ENCODE measurements at places on chromosomes 4 and X.
A peak's percentile ranks its signal among the peaks of the same experiment; 100 is the strongest.

- no peak for DNase-seq
These were observed 88.2 kb downstream of the SCD5 start for GRCh38 chr4:82710197-82710929.

DNA sequence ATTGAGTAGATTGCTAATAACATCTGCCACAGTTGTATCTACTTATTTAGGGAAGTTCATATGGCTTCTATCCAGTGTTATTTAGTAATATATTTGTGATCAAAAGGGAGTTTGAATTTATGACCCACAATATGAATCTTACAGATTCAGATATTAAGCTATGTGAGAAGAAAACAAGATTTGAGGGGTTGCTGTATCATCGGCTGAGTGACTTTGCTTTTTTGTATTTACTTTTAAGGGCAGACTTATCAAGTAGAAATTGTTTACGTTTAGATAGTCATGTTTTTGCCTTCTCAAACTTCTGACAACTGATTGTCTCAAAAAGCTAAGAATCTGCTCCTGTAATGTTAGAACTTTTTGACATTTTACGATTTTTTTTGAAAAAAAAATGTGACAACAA, 17.2 kb upstream of the DCK start:
- no peak for DNase-seq

- DNase-seq = peak; percentile 42
These were observed 1.1 kb downstream of the HCFC1 start for GRCh38 chrX:153970357-153971123.

DNA sequence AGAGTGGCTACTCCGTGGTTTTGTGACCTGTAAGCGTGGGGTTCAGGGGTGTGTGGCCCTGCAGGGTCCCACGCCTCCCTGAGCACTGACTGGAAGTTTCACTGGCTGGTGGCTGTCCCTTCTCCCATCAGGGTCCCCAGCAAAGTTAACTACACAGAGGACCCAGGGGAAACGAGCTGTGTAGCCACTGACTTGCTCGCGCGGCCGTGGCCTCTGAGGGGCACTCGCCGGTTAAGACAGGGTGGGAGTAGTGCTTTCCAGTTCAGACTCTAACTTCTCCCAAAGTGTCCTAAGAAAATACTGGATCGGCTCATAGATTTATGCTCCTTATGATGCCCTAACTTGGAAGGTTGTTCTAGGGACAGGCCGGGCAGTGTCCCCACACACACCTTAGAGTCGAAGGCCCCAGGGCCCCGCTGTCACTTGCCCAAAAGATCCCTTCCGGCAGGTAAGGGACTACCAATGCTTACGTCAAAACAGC, 28.2 kb downstream of the NELFA start:
- no peak for DNase-seq

GRCh38 chr4:106334741-106335470, 18.6 kb downstream of the AIMP1 start:
- DNase-seq = no peak

DNA sequence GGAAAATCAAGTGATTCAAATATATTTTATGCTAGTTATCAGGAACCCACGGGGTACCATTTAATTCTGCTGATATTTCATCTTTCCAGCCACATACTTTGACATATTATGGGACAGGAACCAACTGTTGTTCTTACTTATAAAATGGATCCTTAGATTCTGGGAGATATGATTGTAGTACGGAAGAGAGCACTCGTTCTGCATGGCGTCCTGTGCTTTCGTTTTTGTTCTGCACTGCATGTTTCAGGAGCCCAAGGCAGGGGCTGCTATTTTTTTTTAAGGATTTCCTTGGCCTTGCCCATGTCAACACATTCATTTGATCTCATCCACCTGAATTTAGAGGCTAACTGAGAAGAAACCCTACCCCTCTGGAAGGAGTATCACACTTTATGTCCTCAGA, 245.5 kb upstream of the TLL1 start:
- no peak for DNase-seq

DNA sequence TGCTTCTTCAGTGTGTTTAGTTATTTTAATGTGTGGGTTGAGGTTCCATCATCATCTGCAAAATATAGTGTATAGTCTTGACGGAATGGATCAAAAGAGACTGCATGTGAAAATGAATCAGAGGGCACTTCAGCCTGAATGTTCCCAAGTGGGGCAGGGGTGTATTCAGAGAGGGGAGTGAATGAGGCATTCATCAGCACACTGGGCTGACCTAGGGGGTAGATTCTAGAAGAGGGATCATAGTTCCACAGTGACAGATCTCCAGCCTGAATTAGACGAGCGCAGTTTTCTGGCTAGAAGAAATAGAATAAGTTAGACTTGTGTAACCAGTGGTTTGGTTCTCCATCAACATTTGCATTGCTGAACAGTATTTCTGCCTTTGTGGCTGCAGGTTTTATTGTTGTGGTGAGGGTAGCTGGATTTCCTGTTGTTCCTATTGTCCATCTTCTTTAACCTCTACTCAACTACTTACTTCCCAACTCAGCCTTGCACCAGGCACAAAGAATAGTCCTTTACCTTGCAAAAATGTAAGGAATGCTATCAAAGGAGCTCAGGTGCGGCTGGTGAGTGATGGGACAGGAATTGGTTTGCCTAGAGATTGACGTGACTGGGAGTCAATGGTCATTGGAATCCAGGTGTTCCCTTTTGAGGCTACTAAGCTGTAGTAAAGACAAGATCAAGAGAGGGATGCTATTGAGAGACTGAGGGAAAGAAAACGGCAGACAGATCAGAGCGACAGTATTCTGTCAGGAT, 50.9 kb downstream of the NAP1L5 start:
- DNase-seq = no peak

GRCh38 chr4:149882251-149882650, 66.6 kb upstream of the IQCM start:
- no peak for DNase-seq

GRCh38 chr4:3411676-3412075, 30.1 kb upstream of the HGFAC start:
- no peak for DNase-seq

- DNase-seq = no peak
These were observed 22.9 kb upstream of the GABRQ start for GRCh38 chrX:152614791-152615190.

DNA sequence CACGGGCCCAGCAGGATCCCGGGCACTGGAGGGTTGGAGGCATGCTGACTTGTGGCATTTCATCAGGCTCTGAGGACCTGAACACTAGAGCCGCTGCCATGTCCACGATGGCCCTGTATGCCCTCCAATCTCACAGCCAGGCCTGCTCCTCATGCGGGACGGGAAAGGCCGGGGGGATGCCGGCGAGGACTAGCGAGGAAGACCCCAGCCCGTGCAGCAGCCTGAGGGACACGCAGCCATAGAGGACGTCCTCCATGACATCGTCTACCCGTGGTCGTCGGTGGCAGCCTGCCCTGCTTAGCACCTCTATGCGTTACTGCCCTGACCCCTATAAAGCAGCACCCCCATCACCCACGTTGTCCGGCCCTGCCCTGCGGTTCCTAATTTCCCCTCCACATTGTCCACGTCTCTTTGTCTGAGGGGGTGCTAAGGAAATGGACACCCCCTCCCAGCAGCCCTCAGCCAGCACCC, 32.6 kb downstream of the HMX1 start:
- DNase-seq = peak; percentile 4

- DNase-seq = no peak
These were observed 5.0 kb downstream of the RBM3 start for GRCh38 chrX:48579259-48579658.

DNA sequence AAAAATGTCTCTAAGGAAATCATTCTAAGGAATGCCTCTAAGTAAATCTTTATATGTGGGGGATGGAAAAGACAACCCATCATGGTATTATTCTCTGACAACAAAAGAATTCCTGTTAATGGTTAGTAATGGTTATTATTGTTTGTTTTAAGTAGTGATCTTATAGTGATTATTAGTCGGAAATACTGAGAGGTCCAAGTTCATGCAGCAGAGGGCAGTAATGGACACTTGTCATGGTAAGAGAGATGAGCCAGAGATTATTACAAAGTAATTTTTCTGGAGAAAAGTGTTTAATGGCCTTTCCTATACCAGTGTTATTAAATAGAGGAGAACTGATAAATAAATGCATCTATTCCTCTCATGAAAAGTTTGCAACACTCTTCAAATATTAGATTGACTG, 8.1 kb upstream of the DKK2 start:
- peak; percentile 22 for DNase-seq

DNA sequence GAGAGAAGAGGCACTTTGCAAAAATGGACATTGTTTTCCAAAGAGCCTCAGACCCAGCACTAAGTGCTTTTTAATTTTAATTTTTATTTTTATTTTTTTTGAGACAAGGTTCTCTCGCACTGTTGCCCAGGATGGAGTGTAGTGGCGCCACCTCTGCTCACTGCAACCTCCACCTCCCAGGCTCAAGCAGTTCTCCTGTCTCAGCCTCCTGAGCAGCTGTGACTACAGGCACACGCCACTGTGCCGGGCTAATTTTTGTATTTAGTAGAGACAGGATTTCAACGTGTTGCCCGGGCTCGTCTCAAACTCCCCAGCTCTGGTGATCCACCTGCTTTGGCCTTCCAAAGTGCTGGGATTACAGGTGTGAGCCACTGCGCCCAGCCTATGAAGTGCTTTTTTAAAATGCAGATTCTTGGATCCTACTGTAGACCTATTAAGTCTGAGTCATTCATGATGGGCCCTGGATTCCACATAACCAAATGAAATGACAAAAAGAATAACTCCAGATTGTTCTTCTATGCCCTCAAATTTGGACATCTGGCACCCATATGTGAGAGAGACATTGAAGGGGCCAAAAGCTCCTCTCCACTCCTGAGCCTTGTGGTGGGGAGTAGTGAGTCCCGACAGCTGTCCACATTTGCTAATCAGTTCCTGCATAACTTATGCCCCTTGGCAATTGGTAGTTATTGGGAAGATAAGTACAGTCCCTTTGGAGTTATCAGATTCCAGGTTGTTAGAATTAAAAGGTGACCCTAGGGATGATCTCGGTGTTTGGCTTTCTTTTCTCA, 3.6 kb downstream of the NOCT start:
- no peak for DNase-seq

DNA sequence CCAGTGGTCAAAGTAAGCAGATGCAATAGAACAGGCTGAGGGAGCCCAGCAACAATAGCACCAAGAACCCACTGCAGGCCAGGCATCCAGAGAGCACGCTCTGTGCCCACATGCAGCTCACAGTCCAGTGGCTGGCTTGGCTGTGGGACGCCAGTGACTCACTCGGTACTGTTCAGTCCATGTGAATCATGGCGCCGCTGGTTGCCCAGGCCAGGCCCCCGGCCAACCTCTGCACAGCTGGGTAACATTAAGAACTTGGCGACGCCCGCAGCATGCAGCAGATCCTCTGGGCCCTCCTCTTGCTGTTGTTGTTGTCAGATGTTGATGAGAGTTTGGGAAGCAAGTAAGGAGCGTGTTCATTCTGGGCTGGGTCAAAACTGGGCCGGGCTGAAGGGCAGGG, 60.5 kb downstream of the MSX1 start:
- DNase-seq = no peak

DNA sequence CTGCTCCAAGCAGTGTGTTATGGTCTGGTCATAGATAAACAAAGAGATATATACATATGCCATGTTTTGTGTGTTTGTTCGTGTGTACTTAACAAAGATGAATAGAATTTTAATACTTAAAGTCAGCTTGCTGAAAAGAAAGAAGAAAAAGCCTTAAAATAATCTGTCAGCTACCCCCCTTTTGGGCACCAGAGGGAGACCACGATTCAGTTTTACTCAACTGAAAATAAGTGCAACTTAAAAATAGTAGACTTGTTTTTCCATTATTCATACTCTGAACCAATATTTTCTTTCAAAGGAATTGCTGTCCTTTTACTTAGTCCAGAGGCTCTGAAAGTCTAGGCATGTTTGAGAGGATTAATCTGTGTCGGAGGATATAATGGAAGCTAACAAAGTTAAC, 181.7 kb upstream of the AGTR2 start:
- DNase-seq = no peak

DNA sequence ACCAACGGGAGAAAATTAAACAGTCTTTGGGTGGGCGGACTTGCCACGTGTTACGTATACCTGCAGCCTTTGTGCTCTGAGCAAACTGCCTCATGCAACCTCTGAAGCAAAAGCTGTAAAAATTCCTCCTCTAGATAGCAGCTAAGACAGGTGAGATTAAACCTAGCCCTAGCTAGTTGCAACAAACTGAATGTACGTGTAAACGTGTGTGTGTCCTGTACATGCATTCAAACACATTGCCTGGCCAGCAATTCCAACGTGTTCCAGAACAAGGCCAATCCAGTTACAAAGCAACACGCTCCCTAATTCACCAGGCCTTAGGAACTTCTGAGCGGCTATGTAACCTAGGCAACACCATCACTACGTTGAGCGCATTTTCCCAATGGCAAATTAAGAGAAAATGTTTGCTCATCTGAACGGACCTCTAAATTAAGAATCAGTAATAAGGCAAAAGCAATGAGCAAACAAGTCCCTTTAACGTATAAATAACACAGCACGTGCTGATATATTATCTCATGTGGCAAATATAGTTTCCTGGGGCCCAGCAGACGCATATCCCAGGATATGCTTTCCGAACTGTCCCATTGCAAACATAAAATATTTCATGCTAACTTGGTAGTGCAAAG, 792 bp downstream of the PPID start:
- DNase-seq = peak; percentile 26

DNA sequence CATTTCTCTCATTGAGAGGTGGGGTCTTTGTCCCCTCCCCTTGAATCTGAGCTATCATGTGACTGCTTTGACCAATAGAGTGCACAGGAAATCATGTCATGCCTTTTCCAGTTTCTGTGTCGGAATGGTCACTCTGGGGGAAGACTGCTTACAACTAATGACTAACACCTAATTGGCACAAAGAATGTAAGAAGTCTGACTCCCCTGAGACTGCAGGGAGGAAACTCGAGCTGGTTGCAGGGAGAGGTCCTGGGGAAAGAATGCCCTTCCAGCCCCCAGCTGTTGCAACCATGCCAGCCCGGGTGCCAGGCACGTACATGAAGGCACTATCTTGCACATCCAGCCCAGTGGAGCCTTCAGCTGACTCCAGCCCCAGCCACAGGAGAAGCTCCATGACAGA, 254.2 kb downstream of the DHX15 start:
- no peak for DNase-seq

DNA sequence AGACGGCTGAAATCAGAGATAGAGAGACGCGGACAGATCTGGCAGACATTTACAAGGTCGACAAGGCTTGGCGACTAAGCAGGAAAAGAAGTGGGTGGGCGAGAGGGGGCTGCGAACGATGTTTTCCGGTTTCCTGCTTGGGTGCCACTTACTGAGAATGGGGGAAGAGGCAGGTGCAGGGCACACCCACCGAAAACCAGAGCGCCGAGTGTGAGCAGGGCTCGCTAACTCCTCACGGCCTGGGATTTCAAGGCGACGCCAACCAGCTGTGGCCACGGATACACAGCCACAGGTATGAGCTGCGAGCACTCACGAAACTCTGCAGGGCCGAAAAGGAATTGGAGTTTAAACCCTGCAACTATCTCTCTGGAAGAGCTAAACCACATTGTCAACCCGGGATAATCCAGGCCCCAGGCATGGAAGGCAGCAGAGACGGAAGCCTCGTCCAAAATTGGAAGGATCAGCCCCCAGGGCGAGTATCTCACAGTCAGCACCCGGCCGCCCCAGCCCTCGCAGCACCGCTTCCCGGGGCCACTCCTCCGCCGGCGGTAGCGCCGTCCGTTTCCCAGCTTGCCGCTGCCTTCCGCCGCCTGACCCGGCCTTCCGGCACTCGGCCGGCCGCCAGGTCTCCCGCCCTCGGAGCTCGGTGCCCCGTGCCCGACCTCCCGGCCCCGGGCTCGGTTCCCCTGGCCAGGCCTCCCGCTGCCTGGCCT, 778 bp downstream of the CASP3 start:
- peak; percentile 71 for DNase-seq

GRCh38 chr4:42531341-42532030, 125.4 kb downstream of the ATP8A1 start:
- DNase-seq = no peak

- peak; percentile 76 for DNase-seq
These were observed 36.8 kb upstream of the RAB40AL start for GRCh38 chrX:102899940-102900916.
